LoVo (cell line): ENCODE measurements at places on chromosomes 2 and 18.

DNA sequence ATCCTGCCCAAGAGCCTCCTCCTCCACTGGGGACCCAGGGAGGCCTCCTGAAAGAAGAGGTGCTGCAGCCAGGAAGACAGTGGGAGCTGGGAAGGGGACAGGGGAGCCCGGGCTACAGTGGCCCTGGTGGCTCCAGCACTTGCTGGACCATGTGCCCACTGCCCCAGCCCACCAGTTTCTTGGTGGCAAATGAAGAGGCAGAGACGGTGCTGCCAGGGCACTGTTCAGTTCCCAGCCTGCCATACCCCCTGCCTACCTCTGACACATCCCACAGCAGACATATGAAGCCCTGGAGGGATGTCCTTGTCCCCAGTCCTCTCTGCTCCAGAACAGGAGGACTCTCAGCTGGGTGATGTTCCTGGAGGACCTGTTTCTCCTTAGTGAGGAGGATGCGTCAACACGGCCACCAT lies 3.7 kb downstream of the RAMP1 start:
- DNase-seq = no peak

DNA sequence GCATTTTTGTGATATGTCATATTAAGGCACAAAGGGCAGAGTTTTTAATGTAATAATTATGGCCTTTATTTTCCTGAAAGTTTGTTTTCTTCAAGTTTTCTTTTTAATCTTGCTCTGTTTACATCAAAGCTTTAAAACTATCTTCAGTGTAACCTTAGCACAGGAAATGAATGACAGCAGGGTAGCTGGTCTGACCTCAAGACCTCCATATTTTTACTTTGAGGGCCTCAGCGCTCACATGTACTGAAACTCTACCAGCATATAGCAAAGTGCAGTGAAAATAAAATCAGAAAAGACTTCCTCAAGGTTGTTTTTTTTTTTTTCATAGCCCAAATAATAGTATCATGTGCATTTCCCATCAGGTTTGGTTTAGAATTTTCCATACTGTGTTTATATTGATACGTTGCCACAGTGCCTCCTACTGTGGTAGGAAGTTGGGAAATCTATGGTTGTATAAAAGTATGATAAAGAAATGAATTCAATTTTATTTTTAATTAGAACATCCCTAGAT lies 163.4 kb downstream of the UBE2E3 start:
- DNase-seq = no peak

- DNase-seq = no peak
Measured at GRCh38 chr18:67410075-67411070, 106.1 kb downstream of the DSEL start.

DNA sequence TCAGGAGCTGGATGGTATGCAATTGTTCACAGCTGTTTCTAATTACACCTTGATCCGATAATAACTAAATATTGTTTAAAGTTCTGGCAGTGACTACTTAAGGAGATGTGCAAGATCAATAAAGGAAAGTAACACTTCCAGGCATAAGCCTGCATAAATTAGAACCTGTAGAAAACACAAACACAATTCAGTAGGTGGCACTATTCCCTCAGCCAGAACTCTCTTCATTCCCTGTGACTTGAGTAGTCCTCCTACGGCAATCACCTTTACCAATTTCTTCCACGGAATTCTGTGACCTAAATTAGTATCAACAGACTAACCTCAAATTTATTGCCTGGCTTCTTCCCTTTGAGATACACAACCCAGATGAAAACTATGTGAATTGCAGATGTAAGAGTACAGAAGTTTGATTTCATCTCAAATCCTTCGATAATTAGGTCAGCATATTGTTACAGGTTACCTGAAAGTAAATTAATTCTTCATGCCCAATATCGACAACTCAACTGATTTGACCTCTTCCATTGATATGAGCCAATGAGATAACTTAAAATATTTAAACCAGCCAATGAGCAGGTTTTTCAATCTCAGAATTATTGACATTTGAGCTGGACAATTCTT lies 137.8 kb downstream of the PID1 start:
- DNase-seq = peak; percentile 66

DNA sequence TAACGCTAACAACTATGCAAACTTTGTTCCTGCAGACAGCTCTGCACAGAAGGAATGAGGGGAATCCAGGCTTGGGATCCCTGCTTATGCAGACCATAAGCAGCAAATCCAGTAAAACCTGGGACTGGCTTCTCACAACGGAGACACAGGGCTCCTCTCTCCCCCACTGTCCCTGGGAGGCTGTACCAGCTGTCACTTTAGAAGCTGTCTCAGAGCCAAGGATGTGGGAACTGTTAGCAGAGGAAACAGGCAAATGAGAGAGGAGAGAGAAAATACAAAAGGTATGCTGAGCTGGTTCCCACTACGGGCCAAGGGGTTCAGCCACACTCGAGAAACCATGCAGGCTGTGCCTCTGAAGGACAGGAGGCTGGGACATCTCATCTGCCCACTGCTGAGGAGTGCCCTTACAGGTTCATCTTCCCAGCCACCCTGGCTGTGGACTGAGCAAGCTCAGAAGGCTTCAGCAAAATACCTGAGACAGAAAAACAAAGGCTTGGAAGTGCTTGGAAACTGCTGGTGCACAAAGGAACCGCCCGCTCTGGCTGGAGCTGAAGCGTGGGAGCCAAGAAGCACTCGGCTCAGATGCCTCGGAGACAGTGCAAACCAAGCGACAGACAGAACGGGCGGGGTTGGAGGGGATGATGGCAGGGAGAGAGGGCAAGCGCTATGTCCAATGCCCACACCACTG lies 72.5 kb downstream of the FAM210A start:
- no peak for DNase-seq

DNA sequence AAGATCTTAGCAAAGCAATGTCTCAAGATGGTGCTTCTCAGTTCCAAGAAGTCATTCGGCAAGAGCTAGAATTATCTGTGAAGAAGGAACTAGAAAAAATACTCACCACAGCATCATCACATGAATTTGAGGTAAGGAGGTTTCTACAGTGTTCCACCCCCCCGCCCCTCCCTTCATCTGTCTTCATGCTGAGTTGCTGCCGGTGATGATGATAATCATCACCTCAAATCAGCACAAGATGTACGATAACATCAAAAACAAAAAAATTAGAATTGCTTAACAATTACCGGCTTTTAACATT lies 14.6 kb downstream of the UGP2 start:
- no peak for DNase-seq

DNA sequence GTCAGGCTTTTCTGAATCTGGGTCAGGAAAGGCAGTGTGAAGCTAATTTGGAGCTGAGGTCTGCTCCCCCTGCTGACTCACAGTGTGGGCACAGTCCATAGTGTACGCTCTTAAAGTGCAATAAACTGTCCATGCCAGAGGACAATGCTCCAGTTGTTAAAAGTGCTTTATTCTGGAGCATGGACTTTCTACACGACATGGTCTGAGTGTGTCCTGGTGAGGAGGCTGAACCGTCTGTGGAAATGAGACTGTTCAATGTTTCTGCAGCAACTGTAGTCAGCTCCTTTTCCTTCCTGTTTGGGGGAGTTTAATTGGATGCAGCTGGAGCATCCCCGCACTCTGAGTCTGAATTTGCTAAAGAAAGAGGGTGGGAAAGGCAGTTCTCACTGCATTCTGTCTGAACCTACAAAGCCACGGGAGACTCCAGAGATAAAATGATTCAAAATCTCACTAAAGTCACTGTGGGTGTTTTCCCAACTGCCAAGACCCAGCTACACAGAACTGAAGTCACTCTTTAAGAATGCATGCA lies 110.2 kb upstream of the TRIB2 start:
- DNase-seq = no peak

DNA sequence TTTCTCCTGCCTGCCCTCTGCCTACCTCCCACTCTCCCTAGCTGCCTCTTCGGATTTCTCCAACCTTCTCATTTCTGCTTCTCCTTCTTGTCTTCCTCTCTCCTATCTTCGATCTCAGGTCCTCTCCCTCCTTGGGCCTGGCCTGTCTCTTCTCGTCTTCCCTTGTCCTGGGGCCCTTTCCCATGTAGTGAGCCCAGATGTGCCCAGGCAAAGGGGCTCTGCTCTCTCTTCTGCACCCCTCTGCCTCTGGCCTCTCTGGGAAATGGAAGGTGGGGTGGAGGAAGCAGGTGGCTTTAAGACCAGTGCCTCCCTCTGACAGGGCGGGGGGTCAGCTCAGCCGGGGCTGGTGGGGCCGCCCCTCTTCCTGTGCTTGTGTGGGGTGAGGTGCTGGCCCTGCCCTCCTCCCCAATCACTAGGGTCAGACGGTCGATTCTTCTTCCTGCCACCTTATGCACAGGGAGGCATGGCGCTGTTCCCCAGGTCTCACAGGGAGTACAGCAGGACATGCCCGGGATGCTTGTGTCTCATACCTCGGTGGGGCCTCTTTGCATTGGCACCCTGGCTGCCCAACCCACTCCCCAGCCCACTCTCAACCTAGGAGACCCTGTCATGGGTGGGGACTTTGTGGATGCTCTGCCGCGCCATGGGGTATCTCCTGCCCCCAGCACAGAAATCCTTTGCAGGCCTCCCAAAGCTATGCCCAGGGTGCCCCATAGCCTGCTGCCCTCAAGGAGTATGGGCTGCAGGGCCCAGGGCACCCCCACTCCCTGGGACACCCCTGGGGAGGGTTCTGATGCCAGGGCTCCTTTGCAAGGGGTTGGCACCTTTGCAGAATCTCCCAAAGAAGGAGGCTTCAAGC lies 213.8 kb upstream of the HAAO start:
- no peak for DNase-seq

DNA sequence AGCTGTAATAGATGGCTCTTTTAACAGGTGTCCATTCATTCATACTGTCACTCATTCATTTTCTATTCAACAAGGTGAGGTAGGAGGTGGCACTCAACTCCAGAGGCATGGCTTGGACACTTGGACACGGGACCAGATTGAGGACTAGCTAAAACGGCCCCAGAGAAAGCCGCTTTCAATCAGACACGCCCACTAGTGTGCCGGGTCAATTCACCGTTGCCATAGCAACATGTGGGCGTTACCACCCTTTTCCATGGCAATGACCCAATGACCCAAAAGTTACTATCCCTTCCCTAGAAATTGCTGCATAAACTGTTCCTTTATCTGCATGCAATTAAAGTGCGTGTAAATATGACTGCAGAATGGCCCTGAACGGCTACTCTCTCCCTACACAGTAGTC lies 49.2 kb upstream of the LGALSL start:
- DNase-seq = no peak

- no peak for DNase-seq
Measured at GRCh38 chr2:232338759-232339106, 39.8 kb upstream of the ALPP start.
